ENCODE measurements at places on chromosomes 12 and 14. TPM values are rescaled to one million over a fixed set of nuclear protein-coding genes. Genes with fewer than 3 reads are reported as not detected.

ESRRB gene
- 0.11 TPM for total RNA-seq

HSPB8 gene
- 3.0 TPM for total RNA-seq

SRGAP1 gene
- 3.4 TPM for total RNA-seq

KRT74 gene
- total RNA-seq: not detected

PPP4R4 gene
- 3.9 TPM for total RNA-seq

SPTB gene
- total RNA-seq: 2.3 TPM

PCED1B gene
- 3.3 TPM for total RNA-seq

ALG10 gene
- 12.9 TPM for total RNA-seq

TEX52 gene
- total RNA-seq: 0.20 TPM

- DNase-seq: no peak
Measured at GRCh38 chr12:132380641-132381040, 51.3 kb upstream of the GALNT9 start.

GRCh38 chr14:94009767-94010166 lies 12.7 kb downstream of the CCDC197 start:
- no peak for DNase-seq

DNA sequence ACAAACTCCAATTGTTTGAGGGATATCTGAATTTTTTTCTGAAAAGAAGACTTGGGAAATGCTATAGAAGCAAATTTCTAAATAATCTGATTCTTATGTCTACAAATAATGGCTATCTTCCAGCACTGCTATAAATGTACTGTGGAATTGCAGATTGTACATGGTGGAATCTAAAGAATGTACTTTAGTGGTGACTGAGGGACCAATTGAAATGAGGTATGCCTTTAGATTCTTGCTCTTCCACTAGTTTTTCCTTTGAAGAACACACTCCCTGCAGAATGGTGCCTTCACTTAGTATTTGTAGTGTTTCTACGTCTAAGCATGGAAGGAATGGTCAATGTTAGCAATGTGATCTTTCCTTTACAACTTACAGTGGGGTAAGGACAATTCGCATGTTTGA lies 11.7 kb upstream of the PRB4 start:
- DNase-seq: no peak

- DNase-seq: no peak
Measured at GRCh38 chr14:53925201-53925766, 31.3 kb downstream of the BMP4 start.

DNA sequence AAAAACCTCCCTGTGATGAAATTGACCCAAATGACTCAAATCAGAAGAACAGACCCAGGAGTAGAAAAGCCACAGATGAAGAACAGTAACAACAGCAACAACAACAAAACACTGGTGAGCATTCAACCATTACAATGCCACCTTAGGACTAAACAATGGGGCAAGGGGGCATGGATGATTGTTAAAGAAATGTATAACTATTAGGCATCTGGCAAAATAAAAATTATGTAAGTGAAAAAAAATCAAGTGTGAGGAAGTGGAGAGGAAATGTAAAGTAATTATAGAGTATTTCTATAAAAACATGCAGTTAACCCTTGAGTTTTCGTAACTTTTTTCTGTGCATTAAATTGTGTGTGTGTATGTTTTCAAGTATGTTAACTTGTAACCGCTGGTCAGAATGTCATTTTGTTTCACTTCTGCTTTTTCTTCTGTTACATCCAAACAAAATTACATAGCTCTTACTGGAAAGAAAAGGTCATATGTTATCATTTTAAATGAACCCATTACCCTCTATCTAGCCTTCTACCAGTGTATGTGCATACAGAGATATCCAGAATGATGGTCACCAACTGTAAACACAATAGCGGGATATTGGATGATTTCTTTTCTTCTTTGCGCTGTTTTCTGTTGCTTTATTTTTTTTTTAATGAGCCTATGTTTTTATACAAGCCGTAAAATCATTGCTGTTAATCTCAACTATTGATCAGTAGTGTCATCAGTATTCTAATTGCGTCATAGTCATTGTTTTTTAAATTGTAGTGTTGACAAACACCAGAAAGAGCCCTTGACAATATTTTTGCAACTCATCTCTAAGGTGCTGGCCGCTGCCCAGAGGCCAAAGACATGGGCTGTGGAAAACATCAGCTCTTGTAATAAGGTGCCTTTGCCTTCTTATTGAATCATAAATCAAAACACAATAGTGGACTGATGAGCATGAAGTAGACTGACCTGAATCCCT lies 170.6 kb downstream of the CRADD start:
- no peak for DNase-seq

DNA sequence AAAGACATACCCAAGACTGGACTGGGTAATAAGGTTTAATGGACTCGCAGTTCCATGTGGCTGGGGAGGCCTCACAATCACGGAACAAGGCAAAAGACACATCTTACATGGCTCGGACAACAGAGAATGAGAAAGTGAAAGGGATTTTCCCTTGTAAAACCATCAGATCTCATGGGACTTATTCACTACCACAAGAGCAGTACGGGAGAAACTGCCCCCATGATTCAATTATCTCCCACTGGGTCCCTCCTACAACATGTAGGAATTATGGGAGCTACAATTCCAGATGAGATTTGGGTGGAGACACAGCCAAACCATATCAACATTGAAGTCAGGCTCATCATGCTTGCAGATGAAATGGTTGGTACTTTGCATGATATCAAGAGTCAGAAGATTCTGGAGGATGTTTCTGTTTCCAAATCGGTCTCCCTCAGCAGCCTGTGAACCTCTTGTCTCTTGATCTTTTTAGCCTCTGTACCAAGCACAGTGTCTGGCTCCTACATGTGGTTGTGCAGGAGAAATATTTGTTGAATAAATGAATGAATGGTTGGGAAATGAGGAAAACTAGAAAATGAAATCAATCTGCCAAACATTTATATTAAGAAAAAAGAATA lies 98.6 kb downstream of the VRK1 start:
- no peak for DNase-seq

- DNase-seq: no peak
Measured at GRCh38 chr12:70319605-70320004, 46.5 kb upstream of the KCNMB4 start.

GRCh38 chr12:78009031-78009430 lies 178.3 kb downstream of the NAV3 start:
- DNase-seq: no peak

- peak; percentile 73 for DNase-seq
Measured at GRCh38 chr14:54676812-54677708, 110.1 kb downstream of the SAMD4A start.

DNA sequence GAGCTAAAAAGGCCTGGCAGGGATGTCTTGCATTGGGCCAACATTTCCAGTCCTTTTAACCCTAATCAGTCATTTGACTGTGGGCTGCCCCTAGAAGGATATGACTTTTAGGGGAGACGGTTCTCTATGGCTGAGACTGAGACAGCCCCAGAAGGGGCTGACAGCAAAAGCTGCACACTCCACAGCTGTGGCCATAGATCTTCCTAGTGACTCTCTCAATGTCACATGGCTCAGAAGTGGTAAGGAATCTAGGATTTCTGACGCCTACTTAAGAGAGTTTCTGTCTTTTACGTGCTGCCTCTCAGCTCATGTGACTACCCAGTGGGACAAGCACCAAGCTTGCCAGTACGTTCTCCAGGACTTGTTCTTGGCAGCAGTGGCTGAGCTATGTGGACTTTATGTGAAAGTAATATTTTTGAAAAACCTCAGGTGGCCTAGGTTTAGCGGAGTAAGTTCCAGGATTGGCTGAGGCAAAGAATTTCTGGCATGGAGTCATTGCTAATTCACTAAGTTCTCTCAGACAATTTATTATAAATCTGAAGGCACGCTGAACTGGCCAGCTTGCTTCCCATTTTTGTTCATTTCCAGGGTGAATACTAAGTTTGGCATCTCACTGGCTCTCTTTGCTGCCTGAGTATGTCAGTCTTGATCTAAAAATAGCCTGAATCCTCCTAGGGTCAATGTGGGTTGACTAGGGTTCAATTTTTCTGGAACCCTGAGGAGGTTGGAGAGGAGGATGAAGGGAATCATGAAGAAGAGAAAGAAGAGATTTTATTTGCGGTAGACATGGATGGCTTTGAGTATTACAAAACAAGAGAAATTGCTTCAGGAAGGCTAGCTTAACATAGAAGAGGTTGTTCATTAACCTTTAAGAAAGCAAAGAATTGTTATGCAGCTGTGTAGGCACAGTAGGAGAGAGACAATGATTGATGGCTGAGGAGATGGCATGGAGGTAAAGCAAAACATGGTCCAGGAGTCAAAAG lies 271.8 kb downstream of the AEBP2 start:
- DNase-seq: no peak

- no peak for DNase-seq
Measured at GRCh38 chr14:67411370-67411769, 595 bp downstream of the PLEK2 start.

GRCh38 chr12:981961-982360 lies 9.1 kb upstream of the ERC1 start:
- DNase-seq: no peak

DNA sequence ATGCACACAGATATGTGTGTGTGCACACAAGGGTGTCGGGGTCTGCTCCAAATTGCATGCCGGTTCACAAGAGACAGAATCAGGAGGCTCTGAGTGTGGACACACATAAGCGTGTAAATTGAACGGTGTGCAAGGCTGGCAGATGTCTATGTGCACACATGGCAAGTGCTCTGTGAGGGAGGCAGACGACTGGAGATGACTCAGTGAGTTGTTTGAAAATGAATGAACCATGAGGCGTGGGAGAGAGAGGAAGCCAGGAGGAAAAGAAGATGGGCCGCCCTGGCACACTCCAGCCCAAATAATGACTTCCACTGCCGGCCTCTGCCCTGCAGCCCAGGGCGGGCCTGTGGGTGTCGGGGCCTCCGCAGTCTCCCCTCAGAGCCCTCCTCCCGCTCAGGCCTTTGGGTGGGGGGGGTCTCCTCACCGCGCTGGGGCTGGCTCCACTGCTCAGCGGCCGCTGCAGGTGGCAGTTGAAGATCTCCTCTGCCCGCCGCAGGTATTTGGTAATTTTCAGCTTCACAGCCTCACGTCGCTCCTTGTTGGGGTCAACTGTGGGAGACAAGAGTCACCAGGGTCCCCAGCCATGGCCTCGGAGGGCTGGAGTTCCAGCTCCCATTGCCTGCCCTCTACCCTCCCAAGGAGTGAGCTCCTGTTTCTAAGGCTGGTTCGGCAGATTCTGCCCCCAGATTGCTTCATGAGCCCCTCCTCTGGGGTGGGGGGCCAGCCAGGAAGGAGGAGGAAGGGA lies 3.5 kb downstream of the RPS6KL1 start:
- DNase-seq: no peak

GRCh38 chr14:50714450-50715073 lies 46.5 kb upstream of the SAV1 start:
- no peak for DNase-seq

DNA sequence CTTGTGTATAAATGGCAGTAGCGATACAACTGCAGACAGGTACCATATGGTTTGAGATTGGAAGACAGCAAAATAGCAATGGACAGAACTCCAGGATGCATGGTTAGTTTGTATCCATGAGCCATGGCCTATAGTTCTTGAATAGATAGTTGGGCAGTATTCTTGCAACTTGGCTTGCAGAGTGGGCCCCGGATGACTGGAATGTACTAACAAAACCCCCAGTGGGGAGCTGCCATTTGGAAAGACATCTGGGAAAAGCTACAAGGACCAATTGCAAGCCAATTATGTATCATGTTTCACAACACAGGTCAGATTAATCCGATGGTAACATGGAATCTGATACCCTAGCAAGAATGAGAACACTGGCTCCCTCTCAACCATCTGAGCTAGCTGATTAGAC lies 279.6 kb downstream of the RERGL start:
- no peak for DNase-seq

DNA sequence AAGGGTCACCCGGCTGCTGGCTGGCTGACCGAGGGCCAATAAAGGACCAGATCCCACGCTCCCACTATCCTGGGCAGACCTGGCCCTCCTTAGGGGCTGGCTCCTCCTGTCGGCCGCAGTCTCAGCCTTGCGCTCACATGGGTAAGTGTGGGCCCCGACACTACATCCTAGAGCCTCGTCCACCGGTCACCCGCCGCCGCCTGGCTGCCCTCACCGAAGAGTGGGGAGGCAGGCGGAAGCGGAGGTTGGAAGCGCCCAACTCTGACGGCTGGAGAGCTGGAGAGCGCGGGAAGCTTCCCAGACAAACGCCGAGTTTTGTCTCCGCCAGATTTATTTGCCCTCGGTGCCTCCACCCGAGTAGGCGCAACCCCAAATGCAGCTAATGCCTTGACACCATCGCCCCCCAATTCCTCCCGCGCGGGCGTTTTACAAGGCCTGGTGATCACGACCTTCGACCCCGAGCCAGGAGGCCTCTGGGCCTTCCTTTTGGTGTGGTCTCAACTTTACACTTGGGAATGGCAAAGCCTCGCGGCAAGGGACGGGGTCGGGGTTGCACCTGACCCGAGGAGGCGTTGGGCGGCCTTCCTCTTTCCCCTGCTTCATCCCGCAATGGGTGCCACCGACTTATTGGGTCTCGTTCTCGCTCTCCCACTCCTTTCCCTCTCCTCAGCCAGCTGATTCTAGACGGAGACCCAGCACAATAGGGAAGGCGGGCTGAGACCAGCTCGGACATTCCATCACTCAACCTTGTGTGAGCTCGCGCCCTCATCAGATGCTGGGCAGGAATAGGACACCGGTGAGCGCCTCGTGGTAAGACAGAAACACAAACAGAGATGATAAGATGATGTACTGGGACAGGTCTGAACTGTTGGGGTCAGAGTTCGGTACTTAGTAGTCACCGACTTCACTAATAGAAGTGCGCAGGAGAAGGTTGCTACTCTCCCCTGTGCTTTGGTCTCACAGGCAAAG lies 78.3 kb upstream of the ANO4 start:
- DNase-seq: peak; percentile 78

DNA sequence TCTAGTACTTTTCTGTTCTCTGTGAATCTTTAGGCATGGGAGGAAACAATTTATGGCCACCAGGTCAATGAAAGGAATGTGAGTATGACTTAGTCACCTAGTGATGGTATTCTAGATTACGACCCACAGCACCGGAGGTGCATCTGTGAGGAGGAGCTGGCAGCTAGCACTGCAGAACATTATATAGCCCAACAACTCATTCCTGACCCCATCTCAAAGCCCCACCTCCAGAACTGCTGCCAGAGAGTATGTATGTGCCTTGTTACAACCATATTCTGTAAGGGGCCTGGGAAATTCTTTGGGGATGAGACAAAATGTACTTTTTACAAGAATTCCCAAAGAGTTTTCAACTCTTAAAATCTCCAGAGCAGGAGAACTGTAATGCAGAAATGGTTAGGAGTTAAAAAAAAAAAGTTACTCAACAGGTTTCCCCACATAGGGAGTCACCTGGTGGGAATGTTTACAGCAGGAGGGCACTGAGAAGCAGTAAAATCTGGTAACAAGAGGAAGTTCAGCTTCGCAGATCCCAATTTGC lies 34.9 kb upstream of the CERS5 start:
- peak; percentile 47 for DNase-seq

- DNase-seq: no peak
Measured at GRCh38 chr14:24692382-24693352, 58.7 kb upstream of the GZMB start.

DNA sequence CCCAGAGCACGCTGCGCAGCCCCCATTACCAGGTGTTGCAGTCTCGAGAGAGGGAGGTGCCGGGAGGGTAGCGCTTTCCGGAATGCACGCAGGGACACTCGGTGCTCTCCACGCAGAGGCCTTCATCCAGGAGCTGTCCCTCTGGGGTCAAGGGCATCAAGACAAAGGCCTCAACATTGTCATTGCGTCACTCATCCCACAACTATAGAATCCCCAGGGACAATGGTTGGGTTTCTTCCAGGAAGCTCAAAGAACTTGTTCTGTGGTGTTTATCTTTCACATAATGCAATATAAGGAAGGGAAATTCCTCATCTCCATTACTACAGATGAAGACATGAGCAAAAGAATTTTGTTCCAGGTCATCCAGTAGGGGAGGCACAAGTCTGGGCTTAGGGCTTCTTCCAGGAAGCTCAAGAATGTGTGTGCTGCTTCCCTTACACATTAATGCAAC lies 52.1 kb downstream of the VWF start:
- no peak for DNase-seq
